ENCODE measurements at places on chromosomes 2 and 18.

GRCh38 chr2:28373854-28374253 is 18.8 kb upstream of the FOSL2 start:
- no peak for DNase-seq

- no peak for DNase-seq
Observed at GRCh38 chr2:74512744-74513604, 1.3 kb upstream of the TLX2 start.

GRCh38 chr2:236550701-236551465 is 18.7 kb upstream of the ACKR3 start:
- no peak for DNase-seq

DNA sequence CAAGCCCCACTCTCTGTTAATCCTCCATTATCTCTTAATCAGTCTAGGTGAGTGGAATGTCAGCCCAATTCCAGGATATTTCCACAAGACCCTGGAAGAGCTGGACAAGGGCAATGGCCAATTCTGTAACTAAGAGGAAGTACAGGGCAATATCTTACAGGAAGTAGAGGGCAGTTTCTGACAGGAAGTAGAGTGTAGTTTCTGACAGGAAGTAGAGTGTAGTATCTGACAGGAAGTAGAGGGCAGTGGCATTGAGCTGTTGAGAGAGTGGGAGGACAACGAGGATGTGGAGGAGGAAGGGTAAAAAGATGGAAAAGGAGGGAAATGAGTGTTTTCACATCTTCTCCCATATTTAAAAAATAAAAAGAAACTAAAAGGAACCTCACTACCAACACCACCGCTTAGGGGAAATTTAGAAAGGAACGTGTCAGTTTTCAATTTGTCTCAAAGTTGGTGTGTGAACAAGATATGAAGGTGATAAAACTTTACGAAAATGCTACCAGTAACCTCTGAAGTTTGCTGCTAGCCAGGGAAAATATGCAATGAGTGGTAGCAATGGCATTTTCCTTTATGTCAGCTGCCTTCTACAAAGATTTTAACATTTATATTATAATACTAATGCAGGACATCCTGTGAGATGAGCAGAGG is 430.9 kb upstream of the HNRNPA3 start:
- no peak for DNase-seq

GRCh38 chr18:74905247-74905646 is 303.7 kb downstream of the PTGR3 start:
- no peak for DNase-seq

DNA sequence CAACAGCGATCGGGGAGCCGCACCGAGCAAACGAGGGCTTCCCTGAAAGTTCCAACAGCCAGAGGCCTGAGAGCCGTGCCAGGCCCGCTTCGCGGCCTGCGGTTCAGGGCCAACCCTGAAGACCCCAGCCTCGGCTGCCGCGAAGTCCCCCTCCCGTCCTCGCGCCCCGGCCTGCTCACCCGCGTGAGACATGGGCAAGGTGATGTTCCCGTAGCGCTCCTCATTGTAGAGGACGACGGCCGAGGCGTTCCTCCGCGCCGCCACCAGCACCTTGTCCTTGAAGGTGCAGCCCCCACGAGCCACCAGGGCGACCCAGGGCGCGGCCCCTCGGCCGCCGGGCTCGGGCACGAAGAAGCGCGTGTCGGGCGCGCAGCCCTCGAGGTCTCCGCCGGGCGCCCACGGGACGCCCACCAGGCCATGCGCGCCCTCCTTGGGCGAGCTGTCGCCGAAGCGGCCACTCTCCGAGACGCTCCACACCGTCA is 510 bp downstream of the RNF149 start:
- no peak for DNase-seq

- DNase-seq: no peak
Observed at GRCh38 chr2:8892111-8892510, 54.7 kb upstream of the KIDINS220 start.

- no peak for DNase-seq
Observed at GRCh38 chr2:48699348-48699930, 56.1 kb downstream of the LHCGR start.

DNA sequence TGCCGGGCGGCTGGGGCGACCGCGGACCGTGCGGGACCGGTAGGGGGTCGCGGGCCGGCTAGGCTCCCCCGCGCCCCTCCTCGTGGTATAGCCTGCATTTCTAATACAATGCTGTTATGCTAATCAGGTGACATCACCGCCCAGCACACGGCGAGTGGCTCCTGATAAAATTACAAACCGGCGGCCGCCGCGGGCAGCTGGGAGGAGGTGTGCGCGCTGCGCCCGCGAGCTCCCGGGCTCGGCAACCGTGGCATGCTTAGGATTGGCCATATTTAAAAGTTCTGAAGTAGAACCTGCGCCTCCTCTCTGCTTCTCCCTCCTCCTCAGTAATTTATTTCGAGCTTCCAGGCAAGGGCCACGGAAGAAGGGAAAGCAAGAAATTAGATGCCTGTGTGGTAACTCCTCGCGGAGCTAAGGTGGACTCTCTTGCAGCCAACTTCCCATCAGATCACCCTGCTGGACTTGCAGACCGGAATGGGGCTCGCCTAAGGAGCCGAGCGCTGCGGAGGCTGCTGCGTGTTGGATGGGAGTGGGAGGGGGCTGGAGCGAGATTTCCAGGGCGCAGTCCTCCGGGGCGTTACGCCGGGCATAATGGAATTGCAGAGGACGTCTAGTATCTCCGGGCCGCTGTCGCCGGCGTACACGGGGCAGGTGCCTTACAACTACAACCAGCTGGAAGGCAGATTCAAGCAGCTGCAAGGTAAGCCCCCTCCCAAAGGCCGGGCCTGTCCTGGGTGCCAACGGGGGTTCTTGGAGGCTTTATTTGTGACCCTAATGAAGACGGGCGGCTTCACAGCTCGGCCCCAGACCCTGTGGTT is 102.3 kb downstream of the SPTBN1 start:
- no peak for DNase-seq

- no peak for DNase-seq
Observed at GRCh38 chr2:231642631-231643494, 50.2 kb downstream of the TEX44 start.

GRCh38 chr2:190378880-190379237 is 29.3 kb upstream of the MFSD6 start:
- no peak for DNase-seq

- DNase-seq: no peak
Observed at GRCh38 chr2:240601061-240601830, 14.7 kb downstream of the CAPN10 start.

DNA sequence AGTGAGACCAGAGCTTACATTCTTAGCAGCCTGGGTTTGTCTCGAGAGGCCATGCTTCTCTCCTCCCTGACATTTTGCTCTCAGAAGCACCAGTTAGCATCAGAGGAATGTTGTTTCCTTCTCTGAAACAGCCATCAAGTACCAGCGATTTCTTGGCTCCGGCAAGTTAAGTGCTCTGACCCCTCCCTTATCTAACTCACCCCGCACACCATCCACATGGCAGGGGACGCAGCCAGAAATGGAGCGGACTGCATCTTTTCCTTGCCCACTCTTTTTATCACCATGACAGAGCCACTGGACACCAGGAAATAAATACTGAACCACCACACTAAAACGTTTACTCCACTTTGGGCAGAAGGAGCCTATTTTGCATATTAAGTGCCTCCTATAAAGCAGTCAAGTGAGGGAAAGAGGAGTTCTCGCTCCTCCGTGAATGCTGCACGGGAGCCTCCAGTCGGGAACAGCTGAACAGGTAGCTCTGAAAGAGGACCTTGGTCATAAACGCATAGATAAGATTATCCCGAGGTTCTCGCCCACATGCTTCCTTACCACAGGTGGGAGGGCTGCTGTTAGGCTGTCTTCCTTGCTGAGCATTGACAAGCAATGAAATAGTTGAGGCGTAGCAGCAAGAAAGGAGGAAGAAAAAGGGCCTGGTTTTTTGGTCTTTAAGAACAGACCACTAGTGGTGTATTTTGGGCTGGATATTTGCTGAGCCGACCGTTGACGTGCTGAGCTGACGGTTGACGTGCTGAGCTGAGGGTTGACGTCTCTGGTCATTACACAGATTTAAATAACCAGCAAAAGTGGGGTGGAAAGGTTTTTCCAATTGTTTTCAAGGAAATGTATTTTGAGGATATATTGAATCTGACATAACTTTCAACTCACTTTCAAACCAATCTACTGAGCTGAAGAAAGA is 71.4 kb upstream of the ITGB6 start:
- DNase-seq: no peak
